Kidney (tissue), 22 donors: ENCODE measurements at places on chromosomes 7 and 10. TPM values are rescaled to one million over a fixed set of nuclear protein-coding genes. Genes with fewer than 3 reads are reported as not detected.

- no peak for DNase-seq
- H3K27me3 ChIP-seq = no peaks in the 10 kb centered on the region
- no peaks in the 10 kb centered on the region for H3K36me3 ChIP-seq
- H3K4me3 ChIP-seq = no peak overlapping the region
- no peak overlapping the region for H3K27ac ChIP-seq
These were observed 33.9 kb downstream of the TSPAN14 start for GRCh38 chr10:80487791-80488538.

DNA sequence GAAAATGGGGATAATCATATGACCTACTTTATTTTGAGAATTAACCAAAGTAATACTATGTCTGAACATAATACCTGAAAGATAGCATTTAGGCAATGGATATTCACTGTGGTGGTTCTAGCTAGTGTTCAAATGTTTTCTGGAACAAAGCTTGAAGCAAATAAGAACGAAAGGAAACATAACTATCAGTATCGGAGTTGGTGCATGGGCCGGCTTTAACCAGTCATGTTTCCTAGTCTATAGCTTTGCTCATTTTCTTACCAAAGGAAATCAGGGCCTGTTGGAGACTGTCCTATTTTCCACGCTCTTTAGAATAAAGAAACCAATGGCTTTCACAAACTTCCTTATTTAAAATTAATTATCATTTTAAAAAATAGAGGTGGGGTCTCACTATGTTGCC, 8.9 kb downstream of the IL2RA start:
- no peak for DNase-seq
- no peak overlapping the region for H3K27ac ChIP-seq
- no peaks in the 10 kb centered on the region for H3K27me3 ChIP-seq
- peaks cover 15% of the 10 kb centered on the region for H3K4me1 ChIP-seq
- no peaks in the 10 kb centered on the region for H3K36me3 ChIP-seq
- H3K4me3 ChIP-seq = no peak overlapping the region

- DNase-seq = no peak
- no peaks in the 10 kb centered on the region for H3K4me1 ChIP-seq
- H3K4me3 ChIP-seq = no peak overlapping the region
- H3K27me3 ChIP-seq = no peaks in the 10 kb centered on the region
- H3K27ac ChIP-seq = no peak overlapping the region
These were observed 16.3 kb downstream of the OR6V1 start for GRCh38 chr7:143068446-143068845.

DNA sequence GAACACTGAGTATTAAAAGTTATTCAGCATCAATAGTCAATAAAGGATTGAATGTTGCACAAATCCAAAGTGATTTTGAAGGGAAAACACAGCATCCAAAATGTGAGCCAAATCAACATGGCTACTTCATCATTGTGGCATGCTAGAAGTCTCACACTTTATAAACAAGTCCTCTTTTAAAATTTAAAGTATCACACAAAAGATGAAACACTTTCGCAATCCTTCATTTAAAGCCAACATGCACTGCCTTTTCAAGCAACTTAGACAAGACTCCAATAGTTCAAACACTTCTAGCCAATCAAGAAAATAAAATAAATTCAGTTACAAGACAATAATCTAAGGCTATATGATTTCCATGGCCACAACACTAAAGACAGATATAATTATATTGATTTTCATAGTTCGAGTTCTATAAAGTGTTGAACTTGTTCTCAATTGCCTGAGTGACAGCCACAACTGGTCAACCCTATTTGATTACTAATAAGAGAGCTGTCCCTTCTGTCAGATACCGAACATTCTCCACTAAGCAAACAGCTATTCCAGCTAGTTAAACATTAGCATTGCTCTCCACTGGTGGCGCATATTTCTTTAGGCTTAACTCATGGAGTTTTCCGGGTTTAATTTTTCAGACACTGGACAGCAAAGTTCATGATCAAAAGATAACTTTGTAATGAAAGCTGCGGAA, 8.3 kb downstream of the EBF3 start:
- peaks cover 39% of the 10 kb centered on the region for H3K27me3 ChIP-seq
- no peak for DNase-seq
- no peaks in the 10 kb centered on the region for H3K36me3 ChIP-seq
- no peak overlapping the region for H3K27ac ChIP-seq

- H3K27ac ChIP-seq = no peak overlapping the region
- H3K4me1 ChIP-seq = no peaks in the 10 kb centered on the region
- no peak for DNase-seq
- H3K27me3 ChIP-seq = no peaks in the 10 kb centered on the region
- no peaks in the 10 kb centered on the region for H3K36me3 ChIP-seq
- H3K4me3 ChIP-seq = no peak overlapping the region
These were observed 62.9 kb upstream of the VKORC1L1 start for GRCh38 chr7:65809982-65810288.

The PKD2L1 gene
- polyA plus RNA-seq = 0.17 TPM

The COL13A1 gene
- polyA plus RNA-seq = 4.0 TPM

DNA sequence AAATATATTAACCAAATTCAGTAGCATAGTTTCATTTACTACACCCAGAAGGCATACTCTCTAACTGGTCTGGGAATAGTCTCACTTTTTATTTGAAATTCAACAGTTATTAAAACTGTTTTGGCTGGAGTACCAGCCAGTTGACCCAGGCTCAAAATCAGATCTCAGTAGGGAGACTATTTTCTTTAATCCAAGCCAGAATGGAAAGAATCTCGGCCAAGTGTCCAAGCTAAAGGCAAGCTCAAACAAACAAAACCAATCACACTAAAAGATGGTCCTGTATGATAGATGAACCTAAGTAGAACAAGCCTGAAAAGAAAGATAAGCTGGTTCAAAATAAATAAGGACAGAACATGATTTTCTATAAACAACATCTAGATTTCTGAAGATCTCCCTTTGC, 259.6 kb upstream of the POM121L12 start:
- no peak overlapping the region for H3K27ac ChIP-seq
- no peaks in the 10 kb centered on the region for H3K4me1 ChIP-seq
- DNase-seq = no peak
- H3K27me3 ChIP-seq = no peaks in the 10 kb centered on the region

The SLC29A4 gene
- polyA plus RNA-seq = 6.8 TPM

The LRRN3 gene
- 0.54 TPM for polyA plus RNA-seq

GRCh38 chr7:34153656-34154270, 248.4 kb downstream of the BMPER start:
- no peaks in the 10 kb centered on the region for H3K4me1 ChIP-seq
- H3K4me3 ChIP-seq = no peak overlapping the region
- no peak overlapping the region for H3K27ac ChIP-seq

DNA sequence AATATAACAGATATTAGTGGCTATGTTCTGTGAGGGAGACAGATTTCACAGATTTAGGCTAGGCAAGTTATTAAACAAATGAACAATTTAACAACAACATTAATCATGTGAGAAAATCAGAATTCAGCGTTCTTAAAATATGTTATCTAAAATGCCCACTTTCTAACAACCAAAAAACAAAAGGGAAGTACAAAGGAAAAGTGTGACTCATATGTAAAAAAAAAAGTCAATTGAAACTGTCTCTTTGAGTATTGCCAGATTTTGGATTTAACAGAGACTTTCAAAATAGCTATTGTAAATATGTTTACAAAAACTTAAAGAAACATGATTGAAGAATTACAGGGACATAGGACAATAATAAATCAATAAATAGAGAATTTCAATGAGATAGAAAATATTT, 34.8 kb upstream of the ARHGAP22 start:
- H3K36me3 ChIP-seq = no peaks in the 10 kb centered on the region
- H3K4me3 ChIP-seq = no peak overlapping the region
- no peak overlapping the region for H3K27ac ChIP-seq
- DNase-seq = no peak
- no peaks in the 10 kb centered on the region for H3K4me1 ChIP-seq
- no peaks in the 10 kb centered on the region for H3K27me3 ChIP-seq

DNA sequence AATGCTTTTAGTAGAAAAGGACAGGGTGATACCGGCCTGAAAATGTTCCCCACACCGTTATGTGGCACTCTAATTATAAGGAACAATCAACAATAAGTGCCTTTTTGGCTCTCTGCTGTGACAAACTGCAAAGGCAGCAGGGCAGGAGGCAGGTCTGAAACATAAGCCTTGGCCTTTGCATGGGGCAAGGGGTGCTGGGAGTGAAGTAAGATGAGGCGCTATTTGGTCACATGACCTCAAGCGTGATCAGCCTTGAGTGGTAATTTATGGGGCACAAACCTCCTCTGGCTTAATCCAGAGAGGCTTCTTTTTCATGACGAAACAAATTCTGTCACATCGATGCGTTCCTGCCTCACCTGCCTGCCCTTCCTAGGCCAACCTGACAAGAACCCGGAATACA, 202.7 kb downstream of the TAX1BP1 start:
- H3K36me3 ChIP-seq = no peaks in the 10 kb centered on the region
- no peak for DNase-seq
- H3K27me3 ChIP-seq = no peaks in the 10 kb centered on the region
- H3K27ac ChIP-seq = no peak overlapping the region
- H3K4me3 ChIP-seq = no peak overlapping the region
- H3K4me1 ChIP-seq = no peaks in the 10 kb centered on the region

GRCh38 chr10:89252225-89252585, 630 bp upstream of the LIPA start:
- no peaks in the 10 kb centered on the region for H3K27me3 ChIP-seq
- H3K4me3 ChIP-seq = peak overlapping the region; percentile 86
- no peak for DNase-seq
- no peaks in the 10 kb centered on the region for H3K36me3 ChIP-seq
- H3K27ac ChIP-seq = no peak overlapping the region

DNA sequence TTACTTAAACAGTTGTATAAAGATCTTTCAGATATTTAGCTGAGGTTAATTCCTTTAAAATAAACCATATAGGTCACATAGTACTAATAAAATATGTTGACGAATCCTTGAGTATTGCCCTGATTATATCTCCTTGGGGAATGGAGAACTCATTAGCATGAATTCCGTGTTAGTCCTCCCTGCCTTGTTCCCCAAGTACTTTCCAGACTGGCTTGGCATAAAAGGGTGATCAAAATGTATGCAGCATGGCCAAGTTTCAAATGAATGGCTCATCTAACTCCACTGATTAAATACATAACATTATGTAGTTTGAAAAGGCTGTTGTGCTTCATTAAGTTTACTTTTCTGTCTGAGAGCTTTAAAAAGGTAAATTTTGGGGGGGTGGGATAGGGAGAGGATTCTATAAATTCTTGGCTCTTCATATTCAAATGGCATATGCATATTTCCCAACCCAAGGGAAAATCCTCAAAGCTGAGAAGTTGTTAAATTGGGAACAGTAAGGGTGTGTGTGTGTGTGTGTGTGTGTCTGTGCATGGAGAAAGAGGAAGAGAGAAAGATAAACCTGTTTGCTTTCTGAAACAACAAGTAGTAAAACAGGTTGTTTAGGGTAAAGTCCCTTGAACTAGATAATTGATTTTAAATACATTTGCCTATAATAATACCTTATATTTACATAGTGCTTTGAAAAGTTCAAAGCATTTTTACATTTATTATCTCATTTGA, 4.8 kb upstream of the ADD3 start:
- no peak overlapping the region for H3K4me3 ChIP-seq
- no peak overlapping the region for H3K27ac ChIP-seq
- no peak for DNase-seq
- no peaks in the 10 kb centered on the region for H3K36me3 ChIP-seq
- H3K27me3 ChIP-seq = no peaks in the 10 kb centered on the region

- H3K27me3 ChIP-seq = no peaks in the 10 kb centered on the region
- no peaks in the 10 kb centered on the region for H3K36me3 ChIP-seq
- peaks cover 4% of the 10 kb centered on the region for H3K4me1 ChIP-seq
- no peak overlapping the region for H3K27ac ChIP-seq
- H3K4me3 ChIP-seq = no peak overlapping the region
- DNase-seq = no peak
These were observed 12.0 kb downstream of the SCD start for GRCh38 chr10:100359030-100359432.

The NUDT13 gene
- 3.7 TPM for polyA plus RNA-seq

GRCh38 chr10:124935946-124936345, 6.0 kb upstream of the ZRANB1 start:
- no peak for DNase-seq
- H3K4me1 ChIP-seq = no peaks in the 10 kb centered on the region
- H3K27me3 ChIP-seq = no peaks in the 10 kb centered on the region
- H3K4me3 ChIP-seq = no peak overlapping the region
- no peak overlapping the region for H3K27ac ChIP-seq

The LRRC18 gene
- polyA plus RNA-seq = not detected

The ZPBP gene
- polyA plus RNA-seq = not detected

DNA sequence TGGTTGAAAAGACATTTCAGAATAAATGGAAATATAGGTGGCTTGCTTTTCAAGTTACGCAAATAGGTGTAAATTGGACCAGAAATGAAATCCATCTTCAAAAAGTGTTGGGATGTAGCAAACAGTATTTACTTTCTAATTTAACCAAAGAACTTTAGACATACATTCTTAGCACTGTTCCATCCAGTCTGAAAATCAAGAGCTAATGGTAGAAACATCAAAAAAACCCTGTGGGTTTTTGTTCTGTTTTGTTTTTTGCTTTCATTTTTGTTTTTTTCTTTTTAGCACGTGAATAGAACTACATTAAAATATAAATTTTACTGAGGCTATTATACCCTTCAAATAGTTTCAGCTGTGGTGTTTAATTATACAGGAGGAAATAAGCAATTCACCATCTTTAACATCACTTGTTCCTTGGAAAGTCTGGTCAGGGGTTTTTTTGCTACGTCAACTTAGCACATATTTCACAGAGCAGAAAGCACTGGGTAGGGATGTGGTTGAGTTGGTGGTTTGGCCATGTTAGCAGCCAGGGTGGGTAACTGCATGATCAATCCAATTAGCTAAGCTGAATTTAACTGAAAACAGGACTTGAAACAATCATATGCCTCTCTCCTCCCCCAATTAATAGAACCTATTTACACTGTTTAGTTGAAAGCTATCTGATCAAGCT, 275.4 kb upstream of the PFKP start:
- no peaks in the 10 kb centered on the region for H3K36me3 ChIP-seq
- no peaks in the 10 kb centered on the region for H3K27me3 ChIP-seq
- no peak overlapping the region for H3K4me3 ChIP-seq
- no peaks in the 10 kb centered on the region for H3K4me1 ChIP-seq
- DNase-seq = no peak
- H3K27ac ChIP-seq = no peak overlapping the region

- peaks cover 39% of the 10 kb centered on the region for H3K4me1 ChIP-seq
- no peaks in the 10 kb centered on the region for H3K36me3 ChIP-seq
- H3K27me3 ChIP-seq = no peaks in the 10 kb centered on the region
These were observed 1.4 kb downstream of the ZMIZ1 start for GRCh38 chr10:79070081-79070605.
